ENCODE measurements at places on chromosomes 4 and X.

DNA sequence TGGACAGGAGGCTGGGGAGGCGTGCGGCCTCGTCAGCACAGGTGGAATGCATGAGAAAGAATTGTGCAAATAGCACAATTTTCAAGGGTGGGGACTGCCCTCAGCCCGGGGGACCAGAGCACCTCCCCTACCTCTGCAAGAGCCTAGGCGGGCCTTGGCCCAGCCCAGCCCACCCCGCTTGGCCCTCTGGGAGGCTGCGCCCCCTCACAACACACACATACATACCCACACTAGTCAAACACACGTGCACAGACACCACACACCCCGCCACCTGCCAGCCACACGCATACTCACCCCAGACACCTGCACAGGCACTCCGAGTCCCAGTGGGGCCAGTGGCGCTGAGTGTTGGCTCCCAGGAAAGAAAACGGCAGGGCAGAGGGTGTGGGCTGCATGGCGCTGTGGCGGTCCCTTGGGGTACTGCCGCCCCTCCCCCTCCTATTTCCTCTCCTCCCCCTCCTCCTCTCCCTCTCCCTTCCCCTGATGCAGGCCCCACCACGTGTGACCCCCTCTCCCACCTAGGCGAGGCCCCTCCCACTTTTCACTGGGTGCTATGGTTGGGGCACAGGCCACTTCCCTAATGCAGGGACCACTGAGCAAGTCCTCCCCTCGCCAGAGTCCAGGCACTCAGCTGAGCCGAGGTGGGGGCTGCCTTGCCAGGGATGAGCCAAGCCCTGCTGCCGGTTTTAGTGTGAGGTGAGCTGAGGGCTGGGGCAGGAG is 84.5 kb downstream of the FAM53A start:
- DNase-seq, result no peak

DNA sequence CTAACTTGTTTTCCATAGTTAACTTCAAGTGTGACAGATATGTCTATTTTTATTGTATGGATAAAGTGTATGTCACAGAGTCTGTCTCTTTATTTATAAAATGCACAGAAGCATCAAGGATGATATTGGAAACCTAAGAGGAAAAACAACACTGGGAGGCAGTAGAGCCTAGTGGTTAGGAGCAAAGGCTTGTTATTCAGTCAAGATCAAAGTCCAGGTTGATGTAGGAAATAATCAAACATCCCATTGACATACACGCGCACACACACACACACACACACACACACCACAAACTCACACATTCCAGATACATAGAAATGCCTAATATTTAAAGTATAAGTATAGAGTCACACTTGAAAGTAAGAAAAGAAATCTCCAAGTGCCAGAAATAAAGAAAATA is 206.8 kb downstream of the CHRDL1 start:
- DNase-seq, result no peak

- no peak for DNase-seq
These were observed 436.5 kb upstream of the GALNTL6 start for GRCh38 chr4:171376724-171377123.

- no peak for DNase-seq
These were observed 529.4 kb upstream of the ATOH1 start for GRCh38 chr4:93299118-93299517.

DNA sequence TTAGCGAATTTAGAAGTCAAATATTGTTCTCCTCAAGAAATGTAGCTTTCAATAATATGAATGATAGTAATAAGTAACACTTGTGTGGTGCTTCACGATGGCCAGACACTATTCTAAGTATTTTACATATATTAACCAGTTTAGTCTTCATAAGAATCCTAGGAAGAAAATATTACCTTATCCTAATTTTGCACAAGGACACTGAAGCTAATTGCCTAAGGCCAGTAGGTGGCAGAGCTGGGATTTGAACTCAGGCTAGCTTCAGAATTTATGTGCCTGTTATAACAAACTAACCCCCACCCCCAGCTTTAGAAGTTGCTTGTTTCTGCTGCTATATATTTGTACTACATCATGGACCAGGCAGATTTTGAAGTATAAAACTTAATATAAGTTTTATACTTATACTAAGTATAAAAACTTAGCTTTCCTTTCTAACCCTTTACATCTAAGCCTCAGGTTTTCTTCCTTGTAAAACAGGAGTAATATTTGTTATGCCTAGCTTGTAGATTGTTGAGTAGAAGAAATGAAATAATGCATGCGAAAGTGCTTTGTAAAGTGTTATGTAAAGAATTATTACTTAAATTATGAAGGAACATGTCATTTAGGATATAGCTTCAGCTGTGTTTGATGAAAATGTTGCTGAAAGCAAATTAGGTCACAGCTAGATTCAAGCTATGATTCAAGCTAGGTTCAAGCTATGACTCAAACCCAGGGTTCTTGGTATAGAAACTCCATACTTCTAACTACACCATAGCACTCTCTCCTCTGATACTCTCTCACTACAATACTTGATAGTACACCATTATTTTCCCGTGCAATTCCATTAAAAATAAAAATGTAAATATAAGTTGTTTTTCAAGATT is 4.2 kb upstream of the CDS1 start:
- DNase-seq, result peak; percentile 32
